ENCODE measurements at places on chromosomes 11 and 22.

DNA sequence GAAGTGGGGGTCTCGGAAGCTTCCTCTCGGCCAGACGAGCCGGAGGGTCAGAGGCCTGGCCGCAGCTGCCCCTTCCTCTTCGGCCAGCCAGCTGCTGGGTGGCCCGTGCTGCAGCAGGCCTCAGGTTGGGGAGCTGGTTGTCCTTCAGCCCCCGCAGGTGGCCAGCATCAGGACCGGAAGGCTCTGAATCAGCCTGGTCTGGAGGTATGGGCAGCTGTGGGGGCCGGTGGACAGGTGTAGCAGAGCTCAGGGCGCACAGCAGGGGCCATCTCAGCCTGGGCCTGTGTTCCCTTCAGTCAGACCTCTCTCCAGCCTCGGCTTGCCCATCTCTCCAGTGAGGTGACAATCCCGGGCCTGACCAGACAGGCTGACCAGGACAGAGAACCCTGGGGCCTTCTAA is 13.9 kb upstream of the TBX1 start:
- no peak for DNase-seq

GRCh38 chr22:19292458-19293230 is 1.1 kb upstream of the CLTCL1 start:
- no peak for DNase-seq

DNA sequence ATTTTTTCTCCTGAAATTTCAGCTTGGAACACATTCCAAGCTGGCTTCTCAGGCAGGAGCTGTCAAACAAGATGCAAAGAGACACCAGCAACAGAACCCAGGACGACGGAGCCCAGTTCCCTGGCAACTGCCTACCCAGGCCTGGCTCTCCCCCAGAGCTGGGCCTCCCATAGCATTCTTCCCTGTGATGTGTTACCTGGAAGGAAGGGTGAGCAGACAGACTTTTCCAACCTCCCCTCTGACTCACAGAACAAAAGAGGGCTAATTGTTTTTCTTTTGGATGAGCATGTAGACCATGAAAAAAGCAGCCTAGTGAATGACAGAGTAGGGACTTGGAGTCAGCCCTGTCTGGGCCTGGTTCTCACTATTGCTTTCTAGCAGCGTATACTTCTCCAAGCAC is 55.3 kb upstream of the BMAL1 start:
- no peak for DNase-seq

GRCh38 chr22:17268501-17269223 is 49.4 kb upstream of the ADA2 start:
- DNase-seq, result no peak

DNA sequence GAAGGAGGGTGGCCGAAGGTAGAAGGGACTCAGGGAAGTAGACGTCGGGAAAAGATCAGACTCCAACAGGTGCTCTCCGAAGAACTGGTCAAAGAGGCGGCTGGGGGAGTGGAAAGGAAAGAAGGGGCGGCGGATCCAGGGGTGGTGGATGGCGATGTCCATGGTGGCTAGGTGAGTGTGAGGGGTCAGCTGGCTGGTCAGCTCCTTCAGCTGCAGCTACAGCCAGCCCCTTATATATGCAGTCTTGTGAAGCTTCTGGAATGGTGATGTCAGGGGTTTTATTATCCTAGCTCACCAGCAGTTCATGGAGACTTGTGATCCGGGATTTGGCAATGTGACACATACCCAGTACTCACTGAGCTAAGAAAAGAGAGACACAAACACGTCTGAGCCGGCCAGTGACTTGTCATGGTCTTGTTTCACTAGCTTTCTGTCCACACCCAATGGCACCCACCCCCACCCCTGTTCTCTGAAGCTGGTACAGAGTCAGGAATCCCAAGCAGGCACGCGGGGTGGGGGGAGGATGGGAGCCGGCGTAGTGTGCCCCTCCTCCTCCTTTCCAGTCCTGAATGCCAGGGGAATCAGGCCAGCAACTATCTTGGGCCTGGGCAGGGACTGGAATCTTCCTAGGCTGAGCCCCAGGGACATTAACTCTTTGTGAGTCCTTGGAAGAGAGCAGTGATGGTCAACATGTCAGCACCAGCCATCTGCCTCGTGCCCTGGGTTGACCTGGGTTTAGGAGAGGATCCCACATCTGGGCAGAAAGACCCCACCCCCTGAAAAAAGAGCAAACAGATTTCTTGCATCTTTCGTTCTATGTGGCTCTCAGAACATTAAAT is at the start of gene CRYAB:
CRYAB (minus strand) TSS at position 208 of the 839 bp plus-strand sequence; CDS start at position 162, 46 bp downstream.
- DNase-seq, result no peak

DNA sequence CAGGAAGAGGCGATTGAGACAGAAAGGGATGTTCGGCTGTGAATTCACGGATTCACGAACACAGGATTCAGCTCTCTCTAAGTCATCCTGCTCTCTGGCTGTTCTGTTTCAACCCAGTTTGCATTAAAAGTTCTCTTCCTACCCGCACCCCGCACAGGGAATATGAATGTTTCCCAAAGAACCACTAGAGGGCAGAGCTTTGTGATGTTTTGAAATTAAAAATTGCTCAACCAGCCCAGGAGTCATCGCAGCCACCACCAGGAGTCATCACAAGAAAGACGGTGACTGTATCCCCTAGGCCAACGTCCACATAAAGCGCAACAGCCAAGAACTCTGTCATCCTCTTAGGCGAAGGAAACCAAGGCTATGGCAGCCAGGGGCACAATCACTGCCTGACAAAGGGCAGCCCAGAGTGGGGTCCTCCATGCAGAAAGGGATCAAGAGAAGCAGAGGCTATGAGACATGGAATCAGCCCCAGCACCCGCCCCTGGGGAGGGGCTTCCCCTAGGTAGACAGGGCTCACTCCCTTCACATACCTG is 122.4 kb downstream of the WT1 start:
- DNase-seq, result no peak

DNA sequence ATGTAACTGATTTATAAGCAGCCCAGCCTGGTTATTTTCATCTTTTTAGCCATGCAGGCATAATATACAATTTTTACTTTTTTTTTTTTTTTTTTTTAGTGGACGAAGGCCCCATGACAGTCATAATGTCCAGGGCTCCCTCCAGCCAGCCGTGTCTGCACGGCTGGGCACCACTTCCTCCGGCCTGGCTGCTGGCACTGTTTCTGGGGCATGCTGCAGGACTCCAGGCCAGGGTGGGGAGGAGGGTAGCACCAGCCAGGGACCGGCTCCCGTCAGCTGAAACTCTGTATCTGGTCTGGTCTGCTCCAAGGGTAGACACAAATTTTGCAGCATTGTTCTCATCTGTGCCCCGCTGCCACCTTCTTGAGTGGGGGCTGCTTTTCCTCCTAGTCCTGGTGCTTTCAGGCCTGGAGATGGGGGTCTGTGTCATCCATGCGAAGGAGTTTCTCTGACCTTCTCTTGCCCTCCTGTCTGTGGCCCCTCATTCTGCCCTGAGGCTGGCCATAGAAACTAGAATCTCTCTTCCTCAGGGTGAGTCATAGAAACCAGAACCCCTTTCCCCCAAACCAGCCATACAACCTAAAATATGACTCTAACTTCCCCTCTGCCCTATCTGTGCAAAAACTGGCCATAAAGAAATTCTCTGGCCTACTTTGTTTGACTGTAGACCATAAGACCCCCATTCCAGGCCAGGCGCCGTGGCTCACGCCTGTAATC is 9.2 kb upstream of the RRP7A start:
- DNase-seq, result no peak

DNA sequence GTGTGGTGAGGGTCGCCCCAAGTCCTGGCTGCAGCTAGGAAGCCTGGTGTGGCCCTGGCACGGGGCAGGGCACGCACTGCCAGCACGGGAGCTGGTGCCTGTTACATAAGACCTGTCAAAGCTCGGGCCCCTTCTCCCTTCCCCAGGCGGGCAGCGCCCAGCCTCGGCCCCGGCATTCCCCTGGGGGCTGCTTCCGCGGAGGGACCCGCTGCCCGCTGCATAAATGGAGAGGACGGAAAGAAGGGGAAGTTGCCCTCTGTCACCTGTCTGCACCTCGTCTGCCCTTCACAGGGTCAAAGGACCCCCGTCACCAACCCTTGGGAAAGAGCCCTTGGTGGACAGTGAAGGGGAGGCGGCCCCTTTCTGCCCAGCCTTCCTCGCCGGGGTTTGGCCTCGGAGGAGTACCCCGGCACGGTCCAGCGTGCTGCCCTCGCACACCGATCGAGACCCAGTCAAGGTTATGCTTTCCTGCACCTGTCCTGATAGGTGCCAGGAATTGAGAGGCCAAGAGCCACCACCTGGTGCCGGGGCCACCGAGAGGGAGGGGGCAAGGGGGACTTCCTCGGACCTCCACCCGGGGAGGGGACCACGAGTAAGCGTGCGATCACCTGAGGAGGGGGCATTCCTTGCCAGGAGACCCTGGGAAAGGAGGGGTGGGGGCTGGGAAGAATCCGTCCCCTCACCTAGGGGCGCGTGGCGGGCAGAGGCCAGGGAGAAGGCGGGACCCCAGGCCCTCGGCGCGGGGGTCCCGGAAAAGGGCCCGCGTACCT is 16.8 kb upstream of the MFRP start:
- no peak for DNase-seq

DNA sequence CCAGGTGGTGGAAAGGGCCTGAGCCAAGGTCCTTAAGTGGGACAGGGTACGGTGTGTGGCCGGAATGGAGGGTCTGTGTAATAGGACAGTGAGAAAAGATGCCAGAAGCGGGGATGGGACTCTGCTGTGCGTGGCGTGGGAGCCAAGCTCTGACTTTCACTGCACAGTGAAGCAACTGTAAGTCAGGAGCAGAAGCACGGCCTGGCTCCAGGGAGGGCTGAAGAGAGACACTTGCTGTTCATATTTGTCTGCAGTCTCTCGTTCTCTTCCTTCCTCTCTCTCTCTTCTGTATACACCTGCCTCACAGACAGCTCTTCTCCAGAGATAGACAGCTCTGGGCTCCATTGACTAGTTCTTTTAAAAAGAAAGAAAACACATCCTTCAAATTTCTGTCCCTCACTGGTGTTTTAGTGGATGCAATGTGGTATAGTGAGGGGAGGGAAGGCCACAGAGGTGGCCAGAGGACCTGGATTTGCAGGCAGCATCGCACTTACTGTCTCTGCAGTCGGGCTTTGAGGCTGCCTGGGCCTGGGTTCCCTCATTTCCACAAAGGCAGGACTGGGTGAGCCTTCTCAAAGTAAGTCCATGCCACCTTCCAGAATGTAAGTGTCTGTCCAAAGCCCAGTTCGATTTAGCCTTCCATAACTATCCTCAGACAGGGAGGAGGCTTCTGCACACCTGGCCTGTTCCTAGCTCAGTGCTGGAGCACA is 2.1 kb downstream of the IL17RA start:
- DNase-seq, result no peak

GRCh38 chr11:64526346-64526745 is 64.7 kb upstream of the SLC22A12 start:
- DNase-seq, result no peak

- no peak for DNase-seq
Observed at GRCh38 chr22:48039326-48039725, 1276.9 kb downstream of the TBC1D22A start.

DNA sequence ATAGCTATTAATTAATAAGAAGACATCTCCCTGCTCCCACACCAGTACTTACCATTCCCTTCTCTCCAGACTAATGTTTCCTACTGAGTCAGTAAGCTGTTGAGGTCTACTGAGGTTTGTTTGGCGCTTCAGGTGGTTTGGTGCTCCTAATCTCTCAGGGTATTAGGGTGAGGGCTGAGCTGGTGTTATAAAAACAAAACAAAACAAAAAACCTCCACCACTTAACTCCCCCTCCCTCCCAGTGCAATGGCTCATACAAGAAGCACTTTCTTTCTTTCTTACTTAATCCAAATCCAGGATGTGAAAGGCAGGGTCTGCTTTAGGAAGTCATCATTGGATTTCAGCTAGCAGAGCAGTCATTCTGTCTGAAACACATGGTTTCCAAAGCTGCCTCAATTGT is 15.3 kb downstream of the CSTPP1 start:
- DNase-seq, result no peak

- no peak for DNase-seq
Observed at GRCh38 chr11:118851970-118852369, 31.7 kb upstream of the CXCR5 start.

DNA sequence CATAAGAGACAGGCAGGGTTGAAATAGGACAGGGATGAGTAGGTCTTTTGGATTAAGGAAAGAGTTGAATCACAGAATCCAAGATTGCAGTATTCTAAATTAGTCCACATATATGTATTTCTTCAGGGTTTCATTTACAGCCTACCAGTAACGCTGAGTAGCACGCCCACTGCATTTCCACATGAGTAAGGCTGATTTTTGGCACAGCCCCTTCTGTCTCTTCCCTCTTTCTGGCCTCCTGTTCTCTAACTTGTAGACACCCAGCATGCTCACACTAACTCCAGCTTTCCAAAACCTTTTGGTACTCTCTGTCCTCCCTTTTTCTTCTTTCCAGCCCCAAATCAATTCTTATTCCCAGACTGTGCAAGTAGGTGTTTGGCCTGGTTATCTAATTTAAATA is 3.7 kb upstream of the SIK2 start:
- no peak for DNase-seq

DNA sequence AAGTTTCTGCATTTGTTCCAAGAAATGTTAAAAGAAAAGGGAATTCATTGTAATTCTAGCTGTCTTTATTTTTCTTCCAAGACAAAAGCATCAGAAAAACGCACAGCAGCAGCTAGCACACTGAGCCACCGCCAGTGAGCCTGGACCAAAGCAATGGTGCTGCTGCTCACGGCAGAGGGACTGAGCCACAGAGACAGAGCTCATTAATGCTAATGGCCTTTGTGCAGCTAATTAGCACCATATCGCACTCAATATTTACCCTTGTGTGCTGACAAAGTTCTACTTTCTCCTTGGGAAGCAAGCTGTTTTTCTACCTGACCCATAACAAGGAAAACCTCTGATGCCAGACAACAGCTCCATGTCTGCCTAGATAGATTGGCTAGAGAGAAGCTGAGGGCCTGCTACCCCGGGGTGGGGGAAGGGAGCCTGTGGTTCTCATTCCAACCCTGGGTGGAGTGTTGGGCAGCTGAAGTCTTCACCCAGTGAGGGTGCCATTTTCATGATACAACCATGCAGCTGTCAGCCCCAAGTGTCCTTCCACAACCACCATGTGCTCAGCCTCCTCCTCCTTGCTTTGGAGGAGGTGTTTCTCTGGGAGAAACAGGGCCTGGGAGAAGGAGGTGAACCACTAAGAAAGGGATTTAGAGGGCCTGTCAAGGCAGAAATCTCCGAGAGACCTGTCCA is 131.1 kb upstream of the NCAM1 start:
- no peak for DNase-seq

GRCh38 chr11:121870206-121871045 is 245.6 kb downstream of the BLID start:
- DNase-seq, result no peak

DNA sequence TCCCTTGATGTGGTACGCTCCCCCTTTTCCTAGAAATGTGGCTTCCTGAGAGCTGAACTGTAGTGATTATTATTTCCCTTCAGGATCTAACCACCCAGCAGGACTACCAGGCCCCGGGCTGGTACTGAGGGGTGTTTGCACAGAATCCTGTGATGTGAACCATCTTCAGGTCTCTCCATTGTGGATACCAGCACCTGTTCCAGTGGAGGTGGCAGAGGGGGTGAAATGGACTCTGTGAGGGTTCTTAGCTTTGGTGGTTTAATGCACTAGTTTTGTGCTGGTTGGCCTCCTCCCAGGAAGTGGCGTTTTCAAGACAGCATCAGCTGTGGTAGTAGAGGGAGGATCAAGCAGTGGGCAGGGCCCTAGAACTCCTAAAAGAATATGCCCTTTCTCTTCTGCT is 18.6 kb downstream of the C11orf91 start:
- no peak for DNase-seq
